Stimulated activated CD8-positive, alpha-beta memory T cell treated with anti-CD3 and anti-CD28 coated beads, Interleukin-4, amount 100 ng/mL, for 1 hour (primary cell): ENCODE measurements at places on chromosomes 16 and 17.
A peak's percentile ranks its signal among the peaks of the same experiment; 100 is the strongest.

DNA sequence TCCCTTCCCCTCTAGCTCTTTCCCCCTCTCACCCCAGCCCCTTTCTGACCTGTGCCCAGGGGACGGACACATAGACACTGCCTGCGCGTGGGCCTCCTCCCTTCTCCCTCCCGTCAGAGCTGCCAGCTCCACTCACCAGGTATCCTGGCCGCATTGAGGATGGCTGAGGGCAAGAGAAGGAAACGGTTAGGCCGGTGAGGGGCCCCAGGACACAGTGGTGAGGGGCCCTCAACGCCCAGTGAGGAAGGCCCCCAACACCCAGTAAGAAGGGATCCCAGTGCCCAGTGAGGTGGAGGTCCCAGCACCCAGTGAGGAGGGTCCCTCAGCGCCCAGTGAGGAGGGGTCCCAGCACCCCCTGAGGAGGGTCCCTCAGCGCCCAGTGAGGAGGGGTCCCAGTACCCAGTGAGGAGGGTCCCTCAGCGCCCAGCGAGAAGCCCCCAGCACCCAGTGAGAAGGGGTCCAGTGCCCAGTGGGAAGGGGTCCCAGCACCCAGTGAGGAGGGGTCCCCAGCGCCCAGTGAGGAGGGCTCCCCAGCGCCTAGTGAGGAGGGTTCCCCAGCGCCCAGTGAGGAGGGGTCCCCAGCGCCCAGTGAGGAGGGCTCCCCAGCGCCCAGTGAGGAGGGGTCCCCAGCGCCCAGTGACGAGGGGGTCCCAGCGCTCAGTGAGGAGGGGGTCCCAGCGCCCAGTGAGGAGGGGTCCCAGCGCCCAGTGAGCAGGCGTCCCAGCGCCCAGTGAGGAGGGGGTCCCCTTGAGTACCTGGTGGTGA lies 1.1 kb downstream of the PRSS22 start:
- DNase-seq = no peak

GRCh38 chr17:70298929-70299531 lies 129.7 kb downstream of the KCNJ2 start:
- no peak for DNase-seq

GRCh38 chr16:46991729-46992704 lies 18.5 kb upstream of the DNAJA2 start:
- DNase-seq = no peak

GRCh38 chr16:9008601-9009260 lies 45.0 kb upstream of the USP7 start:
- DNase-seq = peak; percentile 50
